ENCODE measurements at places on chromosomes 5 and 9.

DNA sequence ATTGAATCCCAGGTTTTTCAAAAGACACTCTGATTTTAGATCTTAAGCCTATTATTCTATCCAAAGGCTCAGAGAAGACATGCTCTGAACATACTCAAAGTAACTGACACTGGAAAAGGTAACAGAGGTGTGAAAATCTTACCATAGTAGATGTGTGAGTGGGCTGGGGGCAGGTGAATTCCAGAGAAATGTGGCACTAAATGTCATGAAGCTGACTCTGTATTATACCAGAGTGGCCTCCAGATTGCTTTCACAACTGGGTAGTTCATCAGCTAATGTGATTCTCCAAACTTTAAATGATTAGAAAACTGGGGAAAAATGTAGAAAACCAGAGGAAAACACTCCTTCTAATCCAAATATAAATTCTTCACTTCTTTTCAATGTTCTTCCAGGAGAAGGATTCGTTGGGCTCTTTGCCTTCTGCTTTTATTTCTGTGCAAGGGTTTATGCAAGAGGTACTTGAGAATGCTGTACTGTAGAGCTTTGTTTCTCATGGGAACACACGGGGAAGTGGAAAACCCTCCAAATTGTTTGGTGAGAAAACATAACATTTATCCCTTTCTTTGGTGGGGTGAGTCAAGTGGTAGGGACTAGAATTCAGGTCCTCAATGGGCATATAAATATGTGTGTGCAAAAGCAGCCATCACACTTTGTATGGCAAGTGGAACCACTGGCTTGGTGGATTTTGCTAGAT is at the start of gene SCGB3A2:
SCGB3A2 (plus strand) TSS at position 646 of the 694 bp plus-strand sequence. CDS start 93 bp downstream, outside the sequence.
- DNase-seq, result no peak

- DNase-seq, result no peak
These were observed 78.9 kb upstream of the ZNF462 start for GRCh38 chr9:106784076-106784475.

- no peak for DNase-seq
These were observed 33.9 kb downstream of the DOCK2 start for GRCh38 chr5:169670769-169671525.

GRCh38 chr9:115625251-115625650 is 507.3 kb upstream of the TNC start:
- no peak for DNase-seq

GRCh38 chr5:109003928-109004327 is 256.2 kb downstream of the FER start:
- no peak for DNase-seq

- no peak for DNase-seq
These were observed 748 bp downstream of the LCN9 start for GRCh38 chr9:135663857-135664256.

GRCh38 chr5:163532171-163533084 is 27.0 kb downstream of the MAT2B start:
- no peak for DNase-seq

GRCh38 chr5:160375166-160375565 is 4.7 kb upstream of the C1QTNF2 start:
- DNase-seq, result no peak

DNA sequence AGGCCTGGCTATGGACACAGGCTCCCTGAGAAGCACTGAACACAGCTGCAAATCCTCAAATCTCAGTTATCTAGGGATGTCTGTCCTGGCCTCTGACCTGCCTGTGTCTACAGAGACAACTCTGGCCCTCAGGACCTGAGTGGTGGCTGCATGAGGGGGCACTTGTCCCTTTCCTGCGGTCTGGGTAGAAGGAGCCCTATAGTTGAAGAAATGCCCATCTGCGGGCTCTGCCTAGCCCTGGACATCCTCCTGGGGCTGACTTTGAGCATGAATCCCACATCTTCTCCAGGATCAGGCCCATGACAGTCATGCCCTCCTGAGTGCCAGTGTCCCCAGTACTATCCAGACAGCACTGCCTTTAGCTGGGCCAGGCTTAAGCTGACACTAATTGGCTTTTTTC is 10.0 kb downstream of the DNAJB5 start:
- no peak for DNase-seq

DNA sequence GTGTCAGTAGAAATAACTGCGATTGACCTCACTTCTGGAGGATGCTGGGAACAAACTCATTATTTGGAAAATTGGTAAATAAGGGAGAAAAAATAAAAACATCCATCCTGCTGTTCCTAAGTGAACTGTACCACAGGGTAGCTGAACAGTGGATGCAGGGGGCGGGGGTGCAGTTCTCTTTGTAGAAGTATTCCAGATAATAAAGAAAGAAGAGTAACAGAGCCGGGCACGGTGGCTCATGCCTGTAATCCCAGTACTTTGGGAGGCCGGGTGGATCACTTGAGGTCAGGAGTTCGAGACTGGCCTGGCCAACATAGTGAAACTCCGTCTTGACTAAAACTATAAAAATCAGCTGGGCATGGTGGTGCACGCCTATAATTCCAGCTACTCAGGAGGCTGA is 132.1 kb downstream of the COL23A1 start:
- DNase-seq, result no peak

DNA sequence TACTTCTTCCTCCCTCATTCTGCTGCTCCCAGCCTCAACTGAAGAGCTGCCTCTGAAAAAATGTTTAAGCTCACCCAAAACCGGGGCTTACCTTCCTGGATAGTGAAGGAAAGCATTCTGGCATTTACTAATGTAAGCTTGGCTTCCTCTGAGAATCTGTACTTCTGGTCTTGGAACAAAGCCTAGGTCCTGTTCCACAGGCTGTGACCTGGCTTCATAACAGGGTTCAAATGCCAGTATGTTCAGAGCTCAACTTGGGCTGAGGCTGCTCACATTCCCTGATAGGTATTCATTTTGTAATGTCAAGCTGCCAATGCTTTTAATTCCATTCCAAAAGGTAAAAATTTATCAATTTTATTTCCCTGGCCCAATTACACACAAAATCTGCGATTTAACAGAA is 411.7 kb upstream of the KCNN2 start:
- no peak for DNase-seq

DNA sequence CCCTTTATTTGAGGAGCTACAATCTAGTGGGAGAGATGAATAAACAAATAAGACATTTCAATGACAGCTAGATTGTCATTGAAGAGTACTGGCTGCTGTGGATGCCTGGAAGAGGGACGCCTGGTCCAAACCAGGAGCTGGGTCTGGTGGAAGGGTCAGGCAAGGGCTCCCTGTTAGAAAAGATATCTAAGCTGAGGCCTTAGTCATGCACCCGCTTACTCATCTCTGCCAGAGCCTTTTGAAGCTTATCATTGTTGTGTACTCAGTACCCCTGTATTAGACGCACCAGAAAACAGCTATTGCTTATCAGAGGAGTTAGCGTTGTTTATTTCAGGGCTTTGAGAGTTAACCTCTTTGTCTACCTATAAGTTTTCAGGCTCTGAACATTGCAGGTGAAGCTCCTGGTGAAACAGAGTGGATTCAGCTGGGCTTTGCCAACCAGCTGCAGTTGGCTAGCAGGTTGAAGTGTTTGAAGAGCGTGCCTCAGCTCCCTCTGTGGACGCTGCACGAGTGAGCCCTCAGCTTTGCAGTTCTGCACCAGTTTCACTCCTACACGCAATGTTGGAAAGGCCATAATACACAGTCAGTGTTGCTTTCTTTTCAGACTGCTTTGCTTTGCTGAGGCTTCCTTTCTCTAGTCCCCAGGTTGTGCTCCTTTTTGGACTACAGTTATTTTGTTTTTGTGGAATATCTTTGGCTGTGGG is 5.6 kb upstream of the GPR151 start:
- DNase-seq, result peak; percentile 16

DNA sequence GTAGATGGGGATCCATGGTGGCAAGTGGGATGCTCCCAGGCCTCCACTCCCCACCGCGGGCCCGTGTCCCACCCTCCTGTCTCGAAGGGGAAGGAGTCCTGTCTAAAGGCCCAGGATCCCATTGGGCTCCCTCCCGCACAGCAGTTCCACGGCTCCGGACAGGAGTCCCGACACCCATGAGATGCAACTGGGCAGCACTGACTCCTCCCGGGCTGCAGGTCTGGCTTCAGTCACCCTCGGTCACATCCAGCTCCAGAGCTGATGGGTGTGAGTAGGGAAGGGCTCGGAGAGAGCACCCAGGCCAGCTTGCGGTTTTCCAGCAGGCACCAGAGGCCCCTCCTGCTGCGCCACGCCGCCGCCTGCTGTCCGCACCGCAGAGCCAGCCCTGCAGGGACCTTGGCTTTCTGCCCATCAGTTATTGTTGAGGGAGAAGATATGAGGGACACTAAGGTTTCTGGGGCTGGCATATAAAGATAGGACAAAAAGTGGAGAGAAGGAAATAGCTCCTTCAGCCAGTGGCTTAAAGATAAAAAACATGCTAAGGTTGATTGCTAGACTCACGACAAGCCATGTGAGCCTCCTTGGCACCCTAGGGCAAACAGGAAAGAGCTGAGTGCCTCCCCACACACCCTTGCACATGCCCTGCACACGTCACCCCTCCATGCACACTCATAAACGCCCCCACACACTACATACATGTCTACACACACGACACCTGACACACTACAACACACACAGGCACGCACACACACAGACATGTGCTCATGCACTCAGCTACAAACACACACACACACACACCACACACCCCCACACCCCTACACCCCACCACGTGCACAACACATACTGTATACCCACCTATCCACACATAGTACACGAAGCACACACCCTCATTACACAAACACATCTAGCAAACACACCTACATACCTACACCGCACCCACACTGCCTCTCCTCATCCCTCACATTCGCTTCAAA is 79.0 kb downstream of the AK8 start:
- DNase-seq, result peak; percentile 30

- DNase-seq, result no peak
These were observed 69.8 kb upstream of the VCAN start for GRCh38 chr5:83401775-83402174.

GRCh38 chr9:132994410-132995120 is 16.1 kb downstream of the GFI1B start:
- no peak for DNase-seq

DNA sequence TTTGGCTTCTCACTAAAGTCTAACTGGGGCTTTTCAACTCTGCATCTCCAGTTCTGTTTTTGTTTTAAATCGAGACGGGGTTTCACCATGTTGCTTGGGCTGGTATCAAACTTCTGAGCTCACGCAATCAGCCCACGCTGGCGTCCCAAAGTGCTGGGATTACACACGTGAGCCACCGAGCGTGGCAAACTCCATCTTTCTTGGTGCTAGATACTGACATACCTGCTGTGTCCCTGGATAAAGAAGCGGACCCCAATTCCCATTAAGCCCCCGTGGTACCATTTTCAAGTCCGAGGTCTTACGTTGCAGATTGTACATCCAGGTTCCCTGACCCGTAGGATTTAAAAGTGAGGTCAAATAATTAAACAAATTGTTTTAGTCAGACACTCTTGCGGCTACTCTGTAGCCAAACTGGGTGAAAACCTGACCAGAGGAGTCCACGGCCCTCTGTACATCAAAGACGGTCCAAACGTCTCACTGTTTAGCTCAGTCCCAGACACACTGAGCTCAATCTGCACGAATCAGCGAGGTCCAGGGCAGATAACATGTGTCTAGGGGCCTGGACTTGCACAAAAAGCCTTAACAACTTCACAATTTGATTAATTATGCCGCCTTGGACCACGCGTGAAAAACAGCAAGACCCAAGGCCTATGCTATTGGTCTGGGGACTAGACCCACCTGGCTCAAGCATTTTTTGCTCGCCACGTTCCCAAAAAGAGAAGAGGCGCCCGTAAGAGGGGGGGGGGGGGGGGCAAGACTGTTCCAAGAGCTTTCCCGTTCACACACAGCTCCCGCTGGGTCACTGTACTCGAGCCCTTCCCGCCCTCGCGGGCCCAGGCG is 727 bp upstream of the DNAJA1 start:
- peak; percentile 47 for DNase-seq

GRCh38 chr5:37855438-37855837 is 15.6 kb upstream of the GDNF start:
- DNase-seq, result no peak

DNA sequence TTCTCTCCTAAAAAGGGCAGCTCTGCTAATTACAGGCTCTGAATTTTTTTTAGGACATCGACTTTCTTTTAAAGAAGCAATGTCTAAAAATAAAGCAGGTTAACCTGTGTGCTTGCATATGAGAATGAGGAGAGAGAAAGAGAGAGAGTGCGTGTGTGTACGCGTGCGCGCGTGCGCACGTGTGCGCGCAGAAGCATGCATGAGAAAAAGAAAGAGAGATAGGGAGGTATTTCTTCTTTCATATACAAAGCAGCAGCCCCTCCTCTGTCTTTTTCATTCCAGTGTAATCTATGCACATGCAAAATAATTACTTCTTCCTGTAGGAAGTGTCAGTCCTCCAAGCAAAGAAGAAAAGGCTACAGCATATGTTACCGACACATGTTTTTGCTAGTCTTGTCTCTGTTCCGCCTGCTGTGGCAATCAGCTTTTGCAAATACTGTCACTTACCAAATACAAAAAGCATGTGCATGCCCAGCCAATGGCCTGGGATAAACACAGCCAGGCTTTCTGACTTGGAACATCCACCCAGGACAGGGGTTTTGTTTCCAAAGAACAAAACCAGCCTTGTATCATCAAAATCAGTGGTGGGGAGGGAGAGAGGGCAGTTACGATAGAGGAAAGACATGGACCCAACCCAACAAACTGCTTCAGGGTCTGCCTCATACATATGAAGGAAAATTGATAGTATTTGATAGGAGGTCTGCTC is 252.3 kb upstream of the SLC24A2 start:
- DNase-seq, result peak; percentile 79

GRCh38 chr9:93291536-93292287 is 107.8 kb downstream of the WNK2 start:
- no peak for DNase-seq

GRCh38 chr5:173289372-173289771 is 38.8 kb downstream of the STC2 start:
- DNase-seq, result no peak

DNA sequence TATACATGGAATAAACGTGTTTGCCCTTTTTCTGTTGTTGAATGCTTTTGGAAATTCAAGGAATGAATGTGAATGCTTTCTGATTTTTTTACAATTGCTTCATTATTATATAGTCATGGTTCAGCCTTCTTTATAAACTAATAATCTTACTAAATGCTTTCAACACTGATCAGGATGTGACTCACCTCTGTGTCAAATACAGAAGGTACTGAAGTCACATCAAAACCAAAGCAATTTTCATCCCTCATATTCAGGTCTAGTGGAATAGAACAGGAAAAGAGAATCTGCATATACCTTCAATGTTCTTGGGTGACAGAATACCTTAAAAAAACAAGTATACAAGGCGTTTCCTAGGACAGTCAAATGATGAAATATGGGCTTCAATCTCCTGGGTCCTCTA is 170.7 kb downstream of the PDE4D start:
- DNase-seq, result no peak

DNA sequence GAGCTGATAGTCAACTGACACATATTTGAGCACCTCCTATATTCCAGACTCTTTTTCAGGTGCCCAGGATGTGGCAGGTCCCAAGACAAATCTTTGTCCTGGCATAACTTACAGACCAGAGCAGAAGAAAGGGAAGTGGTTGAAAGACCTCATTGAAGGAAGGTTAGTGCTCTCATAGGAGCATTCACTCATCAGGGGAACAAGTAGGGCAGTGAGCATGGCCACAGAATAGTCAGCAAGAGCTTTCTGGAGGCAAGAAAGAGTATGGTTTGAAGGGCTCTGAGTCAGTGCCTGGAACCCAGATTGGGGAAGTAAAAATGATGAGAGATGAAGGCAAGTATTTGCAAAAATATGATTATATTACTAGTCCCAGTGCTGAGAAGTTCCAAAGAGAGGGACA is 25.0 kb upstream of the ERMP1 start:
- no peak for DNase-seq

- no peak for DNase-seq
These were observed 51.5 kb downstream of the NXNL2 start for GRCh38 chr9:88586452-88586851.

All from NCI-H1092 (cell line).